ENCODE measurements at places on chromosomes 4 and X.

DNA sequence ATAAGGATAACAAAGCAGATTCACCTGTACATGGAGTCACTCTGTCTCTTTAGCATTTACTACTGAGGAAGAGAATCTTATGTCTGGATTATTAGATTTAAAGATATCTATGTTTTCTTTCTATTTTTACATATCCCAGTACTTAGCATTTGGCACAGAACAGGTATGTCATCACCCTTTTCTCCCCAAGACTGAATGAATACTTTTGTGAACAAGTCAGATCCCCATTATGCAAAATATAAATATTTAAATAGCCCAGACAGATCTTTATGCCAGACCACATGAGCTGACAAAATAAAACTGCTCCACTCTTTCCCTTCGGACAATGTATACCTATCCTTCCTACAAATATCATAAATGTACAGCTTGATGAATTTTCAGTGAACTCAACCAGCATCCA is 94.5 kb downstream of the CASK start:
- H3K27me3 ChIP-seq, result no peaks in the 10 kb centered on the region
- H3K36me3 ChIP-seq, result no peaks in the 10 kb centered on the region
- no peak overlapping the region for H3K27ac ChIP-seq
- no peak overlapping the region for H3K4me3 ChIP-seq
- DNase-seq, result no peak

DNA sequence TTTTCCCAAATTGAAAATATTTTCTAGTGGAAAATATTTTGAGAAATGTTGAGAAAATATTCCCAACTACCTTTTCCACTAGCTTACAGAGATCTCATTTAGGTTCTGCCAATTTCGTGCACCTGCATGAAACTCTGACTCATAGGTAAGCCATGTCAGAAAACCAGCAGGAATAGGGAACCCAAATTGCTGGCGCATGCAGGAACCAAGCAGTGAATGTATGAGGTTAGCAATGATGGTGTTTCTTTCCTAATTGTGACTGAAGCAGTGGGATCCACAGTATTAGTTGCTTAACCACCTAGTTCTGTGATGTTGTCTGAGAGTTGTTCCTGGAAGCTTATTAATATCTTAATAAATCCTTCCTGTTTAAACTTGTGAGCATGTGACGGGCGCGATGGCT is 381.0 kb upstream of the TRAM1L1 start:
- H3K36me3 ChIP-seq, result no peaks in the 10 kb centered on the region
- no peak for DNase-seq
- no peaks in the 10 kb centered on the region for H3K27me3 ChIP-seq
- no peak overlapping the region for H3K27ac ChIP-seq
- H3K4me1 ChIP-seq, result no peaks in the 10 kb centered on the region

- no peak for DNase-seq
- H3K36me3 ChIP-seq, result no peaks in the 10 kb centered on the region
- H3K4me3 ChIP-seq, result no peak overlapping the region
- no peak overlapping the region for H3K27ac ChIP-seq
These were observed 52.4 kb upstream of the MMAA start for GRCh38 chr4:145566768-145567167.

DNA sequence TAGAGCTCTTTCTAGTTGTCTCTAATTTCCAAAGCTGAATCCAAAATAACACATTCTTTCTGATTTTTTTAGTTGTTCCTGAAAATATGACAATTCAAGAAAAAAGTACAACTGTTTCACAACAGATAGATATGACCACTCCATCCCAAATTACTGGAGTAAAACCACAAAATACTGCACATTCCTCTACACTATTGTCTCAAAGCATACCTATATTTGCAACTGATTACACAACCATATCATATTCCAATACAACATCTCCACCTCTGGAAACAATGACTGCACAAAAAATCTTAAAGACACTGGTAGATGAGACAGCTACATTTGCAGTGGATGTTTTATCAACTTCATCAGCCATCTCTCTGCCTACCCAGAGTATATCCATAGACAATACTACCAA is 43.6 kb downstream of the ADGRG4 start:
- no peaks in the 10 kb centered on the region for H3K27me3 ChIP-seq
- H3K4me1 ChIP-seq, result no peaks in the 10 kb centered on the region
- H3K4me3 ChIP-seq, result no peak overlapping the region
- no peak overlapping the region for H3K27ac ChIP-seq

GRCh38 chr4:172982151-172982590 is 186.4 kb upstream of the GALNT7 start:
- H3K27me3 ChIP-seq, result no peaks in the 10 kb centered on the region
- peak; percentile 87 for DNase-seq

- no peaks in the 10 kb centered on the region for H3K36me3 ChIP-seq
- H3K4me3 ChIP-seq, result no peak overlapping the region
- H3K27me3 ChIP-seq, result no peaks in the 10 kb centered on the region
- no peak overlapping the region for H3K27ac ChIP-seq
- no peak for DNase-seq
- H3K4me1 ChIP-seq, result no peaks in the 10 kb centered on the region
These were observed 5.5 kb upstream of the TRIM75 start for GRCh38 chr4:165048170-165048569.

All from A673 (cell line).